ENCODE measurements at places on chromosomes 5 and 9.

GRCh38 chr5:58135571-58136335 is 324.1 kb downstream of the PLK2 start:
- DNase-seq: no peak

DNA sequence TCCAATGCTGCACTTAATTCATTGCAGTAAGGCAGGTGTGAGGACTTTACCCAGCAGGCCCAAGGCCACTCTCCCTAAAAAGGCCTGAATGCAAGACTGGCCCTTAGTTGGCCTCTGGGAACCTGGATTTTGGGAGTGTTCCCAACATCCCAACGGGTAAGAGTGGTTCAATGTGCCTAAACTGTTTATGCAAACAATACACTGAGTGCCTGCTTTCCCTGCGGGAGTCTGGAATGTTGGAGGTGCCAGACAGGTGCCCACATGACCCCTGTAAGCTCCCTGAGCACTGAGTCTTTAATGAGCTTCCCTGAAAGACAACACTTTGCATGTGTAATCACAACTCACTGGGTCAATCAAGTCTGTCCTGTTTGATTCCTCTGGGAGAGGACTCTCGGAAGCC is 37.4 kb downstream of the NSUN2 start:
- DNase-seq: no peak

GRCh38 chr9:38335686-38336085 is 56.8 kb upstream of the ALDH1B1 start:
- DNase-seq: no peak

GRCh38 chr5:37724395-37725125 is 115.3 kb downstream of the GDNF start:
- DNase-seq: no peak

DNA sequence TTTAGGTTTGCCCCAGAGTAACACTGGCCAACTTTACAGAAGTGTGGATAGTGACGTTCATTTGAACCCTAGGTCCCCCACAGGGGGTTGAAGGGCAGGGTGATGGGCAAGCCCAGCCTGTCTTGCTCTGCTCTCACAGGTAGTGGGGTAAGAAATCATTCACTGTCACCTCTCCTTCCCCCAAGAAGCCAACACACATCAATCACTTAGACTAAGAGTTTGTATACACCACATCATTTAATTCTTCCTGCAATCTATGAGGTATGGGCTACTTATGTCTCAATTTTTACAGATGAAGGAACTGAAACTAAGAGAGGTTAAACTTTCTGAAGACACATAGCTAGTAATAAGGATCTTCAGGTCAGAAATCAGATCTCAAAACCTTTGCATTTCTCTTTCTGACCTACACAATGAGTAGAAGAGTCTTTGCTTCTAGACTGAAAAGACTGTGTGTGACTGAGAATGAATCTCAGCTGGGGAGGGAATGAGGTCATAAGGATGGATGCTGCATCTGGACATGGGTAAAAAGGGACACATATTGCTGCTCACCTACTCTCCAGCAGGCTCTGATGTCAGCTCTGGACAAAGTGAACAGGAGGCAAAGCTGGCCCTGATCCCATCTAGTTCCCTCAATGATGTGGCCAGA is 81.0 kb upstream of the EQTN start:
- DNase-seq: no peak

DNA sequence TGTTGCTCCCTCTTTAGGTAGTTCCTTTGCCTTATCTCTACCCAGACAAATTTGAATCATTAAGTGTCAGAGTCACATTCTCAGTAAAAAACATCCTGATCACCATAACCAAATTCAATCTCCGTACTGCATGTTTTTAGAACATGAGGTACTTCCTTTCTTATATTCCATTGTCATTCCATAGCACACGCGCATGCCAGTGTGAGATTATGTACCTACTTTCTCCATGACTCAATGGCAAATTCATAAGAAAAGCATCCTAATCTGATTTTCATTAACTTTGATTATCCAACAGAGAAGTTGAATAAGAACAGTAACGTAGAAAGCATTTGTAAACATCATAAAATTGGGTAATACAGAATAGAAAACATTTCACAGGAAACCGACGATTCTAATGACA is 1118.6 kb upstream of the CDH9 start:
- no peak for DNase-seq

- DNase-seq: no peak
Measured at GRCh38 chr5:72123764-72124376, 16.6 kb downstream of the MAP1B start.

GRCh38 chr5:139664086-139664693 is 16.0 kb downstream of the CXXC5 start:
- no peak for DNase-seq

- DNase-seq: no peak
Measured at GRCh38 chr9:127990554-127990953, 9.8 kb upstream of the EEIG1 start.

DNA sequence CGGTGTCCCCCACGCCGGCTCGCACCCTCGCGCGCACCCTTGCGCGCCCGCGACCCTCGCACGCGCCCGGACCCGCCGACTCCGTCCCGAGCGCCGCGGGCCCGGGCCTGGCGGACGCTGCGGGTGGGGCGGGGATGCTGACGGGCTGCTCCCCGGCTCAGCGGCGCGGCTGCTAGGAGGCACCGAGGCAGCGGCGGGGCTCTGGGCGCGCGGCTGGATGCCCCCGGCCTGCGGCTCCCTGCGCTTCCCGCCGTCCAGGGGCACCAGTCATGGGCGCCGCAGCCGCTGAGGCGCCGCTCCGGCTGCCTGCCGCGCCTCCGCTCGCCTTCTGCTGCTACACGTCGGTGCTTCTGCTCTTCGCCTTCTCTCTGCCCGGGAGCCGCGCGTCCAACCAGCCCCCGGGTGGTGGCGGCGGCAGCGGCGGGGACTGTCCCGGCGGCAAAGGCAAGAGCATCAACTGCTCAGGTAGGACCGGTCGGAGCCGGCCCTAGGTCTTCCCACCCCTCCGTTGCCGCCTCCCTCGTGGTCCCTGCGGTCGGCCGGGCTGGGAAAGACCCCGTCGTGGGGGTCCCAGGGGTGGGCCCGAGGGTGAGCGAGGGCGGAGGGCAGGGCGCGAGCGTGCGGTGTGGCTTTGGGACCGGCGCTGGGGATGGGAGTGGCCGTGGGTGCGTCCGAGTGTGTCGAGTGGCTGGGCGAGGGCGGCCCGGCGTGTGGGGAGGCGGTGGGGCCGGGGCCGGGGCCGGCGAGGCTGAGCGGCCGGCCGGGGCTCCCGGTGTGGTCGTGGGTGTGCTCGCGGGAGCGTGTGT is 530 bp downstream of the TMEFF1 start:
- no peak for DNase-seq

DNA sequence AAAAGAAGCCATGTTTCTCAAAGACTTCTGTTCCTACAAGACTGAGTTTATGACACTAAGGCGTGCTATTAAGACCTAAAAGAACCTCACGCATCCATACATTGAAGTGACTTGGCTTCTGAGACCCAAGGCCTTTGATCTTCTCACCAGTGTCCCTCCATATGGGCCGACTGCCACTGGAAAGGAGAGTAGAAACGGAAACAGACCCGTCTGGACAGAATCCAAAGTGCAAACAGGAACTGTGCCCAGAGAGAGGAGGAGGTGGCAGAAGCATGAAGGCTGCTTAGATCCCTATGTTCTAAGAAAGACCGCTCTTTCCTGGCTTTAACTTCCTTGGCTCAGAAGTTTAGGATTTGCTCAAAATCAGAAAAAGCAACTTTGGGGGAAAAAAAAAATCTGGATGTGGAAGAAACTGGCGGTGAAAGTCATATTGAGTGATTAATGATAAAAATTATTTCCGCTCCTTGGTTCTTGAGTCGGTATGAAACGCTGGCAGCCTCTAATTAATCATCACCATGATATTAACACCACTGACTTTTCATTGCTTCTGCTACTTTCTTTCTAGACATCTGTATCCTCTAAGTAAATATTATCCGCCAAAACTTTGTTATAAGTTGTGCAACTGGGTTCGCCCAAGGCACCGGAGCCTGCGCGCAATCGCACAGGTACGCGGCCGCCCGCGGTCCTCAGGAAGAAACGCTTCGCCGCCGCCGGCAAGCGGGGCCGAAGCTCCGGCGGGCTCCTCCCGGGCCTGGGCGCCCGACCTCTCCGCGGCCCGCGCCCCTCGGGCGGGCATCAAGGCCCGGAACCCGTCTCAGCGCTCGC is 726 bp downstream of the DAP start:
- peak; percentile 58 for DNase-seq

- DNase-seq: no peak
Measured at GRCh38 chr5:76701298-76701697, 14.6 kb upstream of the F2R start.

GRCh38 chr5:179430193-179431175 is 85.2 kb upstream of the ADAMTS2 start:
- DNase-seq: no peak

DNA sequence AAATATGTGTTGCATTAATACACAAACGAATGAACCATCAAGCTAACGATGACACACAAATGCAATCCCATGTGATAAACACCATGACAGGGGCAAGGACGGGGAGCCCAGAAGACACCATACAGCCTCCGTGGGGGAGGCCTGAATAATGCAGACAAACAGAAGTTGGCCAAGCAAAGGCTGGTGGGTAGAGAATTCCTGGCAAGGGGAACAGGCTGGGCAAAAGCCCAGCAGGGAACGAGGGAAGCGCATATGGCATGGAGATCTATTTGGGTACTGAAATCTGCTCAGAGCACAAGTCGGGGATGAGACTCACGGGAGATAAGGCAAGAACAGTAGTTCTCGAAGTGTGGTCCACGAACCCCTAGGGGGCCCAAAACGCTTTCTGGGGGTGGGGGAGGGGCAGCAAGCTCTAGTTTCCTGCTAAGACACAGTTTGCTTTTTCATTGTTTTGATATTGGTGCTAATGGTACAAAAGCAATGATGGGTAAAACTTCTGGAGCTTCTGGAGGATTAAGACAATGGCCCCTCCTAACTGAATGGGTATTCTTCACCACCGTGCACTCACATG is 42.9 kb upstream of the FBXW11 start:
- peak; percentile 19 for DNase-seq

GRCh38 chr9:107239474-107239873 is 43.6 kb upstream of the RAD23B start:
- no peak for DNase-seq

- no peak for DNase-seq
Measured at GRCh38 chr5:152306386-152306785, 98.7 kb downstream of the NMUR2 start.

GRCh38 chr5:35963381-35963843 is 25.0 kb upstream of the CAPSL start:
- DNase-seq: peak; percentile 3

- no peak for DNase-seq
Measured at GRCh38 chr9:124216474-124217176, 41.1 kb upstream of the NEK6 start.

GRCh38 chr5:175922192-175922885 is 45.8 kb downstream of the THOC3 start:
- DNase-seq: no peak

- no peak for DNase-seq
Measured at GRCh38 chr5:371811-372555, 50.5 kb downstream of the AHRR start.

- no peak for DNase-seq
Measured at GRCh38 chr5:109089191-109089590, 320.6 kb downstream of the PJA2 start.

- no peak for DNase-seq
Measured at GRCh38 chr5:58019614-58020013, 440.3 kb downstream of the PLK2 start.

GRCh38 chr5:40619421-40619820 is 60.3 kb upstream of the PTGER4 start:
- no peak for DNase-seq

- no peak for DNase-seq
Measured at GRCh38 chr9:131630205-131630831, 85.0 kb downstream of the PRRT1B start.

DNA sequence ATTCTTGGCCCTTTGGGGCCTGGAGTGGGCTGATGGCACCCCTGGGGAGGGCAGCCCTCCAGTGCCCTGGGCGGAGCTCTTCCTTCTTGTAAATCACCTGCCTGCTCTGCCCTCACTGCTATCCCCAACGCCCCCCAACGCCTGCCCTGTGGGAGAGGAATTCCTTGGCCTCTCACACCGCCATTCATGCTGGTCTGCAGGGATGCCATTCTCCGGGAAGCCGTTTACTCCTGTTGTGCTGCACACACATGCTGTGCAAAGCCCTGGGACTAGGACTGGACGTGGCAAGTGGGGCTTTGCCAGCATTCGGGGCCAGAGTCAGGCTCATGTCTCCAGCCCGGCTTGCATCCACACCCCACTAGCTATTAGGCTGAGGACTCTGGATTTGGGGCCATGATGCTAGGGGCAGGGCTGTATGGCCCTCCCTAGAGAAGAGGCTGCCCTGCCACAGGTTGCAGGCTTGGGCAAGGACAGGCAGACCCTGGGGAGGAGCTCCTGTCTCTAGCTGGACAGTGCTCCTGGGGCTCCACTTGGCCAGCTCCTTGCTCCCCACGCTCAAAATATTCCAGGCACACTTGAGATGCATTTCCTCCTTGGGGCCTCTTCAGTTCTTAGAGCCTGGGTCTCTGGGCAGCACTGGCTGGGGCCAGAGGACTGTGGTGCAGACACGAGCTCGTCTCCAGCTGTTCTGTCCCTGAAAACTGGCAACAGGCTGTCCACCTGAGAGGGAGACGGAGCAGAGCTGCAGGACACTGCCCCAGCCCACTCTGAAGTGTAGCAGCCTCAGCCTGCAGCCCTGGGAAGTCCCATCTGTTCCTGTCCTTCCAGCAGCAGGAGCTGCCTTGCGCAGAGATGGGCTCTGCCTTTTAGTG is 226.9 kb downstream of the CACNA1B start:
- no peak for DNase-seq

GRCh38 chr5:109143031-109143430 is 266.7 kb downstream of the PJA2 start:
- DNase-seq: no peak

DNA sequence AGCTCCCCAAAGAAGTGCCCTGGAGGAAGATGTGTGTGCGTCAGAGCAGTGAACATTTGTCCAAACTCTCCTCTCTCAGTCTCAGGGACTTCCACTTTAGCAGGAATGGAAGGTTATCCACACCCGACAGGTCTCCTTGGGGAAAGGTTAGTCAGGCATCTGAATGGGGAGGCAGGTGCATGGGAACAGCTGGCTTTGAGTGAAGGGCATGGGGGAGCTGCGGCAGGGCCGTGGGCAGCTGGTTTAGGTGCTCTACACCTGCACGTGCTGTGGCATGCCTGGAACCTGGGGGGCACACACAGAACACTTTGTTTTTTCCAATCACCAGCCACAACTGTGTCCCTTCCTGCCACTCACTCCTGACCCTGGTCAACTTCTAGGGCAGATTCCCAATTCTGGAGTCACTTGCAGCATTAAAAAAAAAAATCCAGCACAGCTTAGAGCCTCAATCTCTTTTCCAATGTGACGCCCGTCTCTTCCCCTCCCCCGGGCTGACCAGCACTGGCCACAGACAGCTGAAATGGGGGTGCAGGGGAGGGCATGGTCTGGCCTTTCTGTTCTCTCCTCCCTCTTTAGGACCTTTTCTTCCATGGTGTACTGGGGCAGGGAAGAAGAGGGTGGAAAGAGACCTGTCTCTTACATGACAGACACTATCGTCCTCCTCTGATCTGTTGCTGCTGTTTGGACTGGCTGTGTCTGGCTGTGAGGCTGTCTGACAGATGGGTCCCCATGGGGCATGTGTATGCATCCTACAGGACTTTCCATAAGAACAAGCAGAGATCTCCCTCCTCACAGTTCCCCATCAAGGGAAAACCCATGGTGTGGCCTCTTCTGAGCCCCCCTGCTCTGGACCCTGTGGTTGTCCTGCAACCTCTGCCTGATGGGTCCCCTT is 9.5 kb upstream of the IL3 start:
- no peak for DNase-seq

GRCh38 chr9:4985386-4986266 is 554 bp downstream of the JAK2 start:
- peak; percentile 5 for DNase-seq

- DNase-seq: no peak
Measured at GRCh38 chr9:77896269-77896937, 135.2 kb downstream of the GNAQ start.

Data from NCI-H1694 (cell line).